AG08395 (cell line): ENCODE measurements at places on chromosomes 1 and 21.

DNA sequence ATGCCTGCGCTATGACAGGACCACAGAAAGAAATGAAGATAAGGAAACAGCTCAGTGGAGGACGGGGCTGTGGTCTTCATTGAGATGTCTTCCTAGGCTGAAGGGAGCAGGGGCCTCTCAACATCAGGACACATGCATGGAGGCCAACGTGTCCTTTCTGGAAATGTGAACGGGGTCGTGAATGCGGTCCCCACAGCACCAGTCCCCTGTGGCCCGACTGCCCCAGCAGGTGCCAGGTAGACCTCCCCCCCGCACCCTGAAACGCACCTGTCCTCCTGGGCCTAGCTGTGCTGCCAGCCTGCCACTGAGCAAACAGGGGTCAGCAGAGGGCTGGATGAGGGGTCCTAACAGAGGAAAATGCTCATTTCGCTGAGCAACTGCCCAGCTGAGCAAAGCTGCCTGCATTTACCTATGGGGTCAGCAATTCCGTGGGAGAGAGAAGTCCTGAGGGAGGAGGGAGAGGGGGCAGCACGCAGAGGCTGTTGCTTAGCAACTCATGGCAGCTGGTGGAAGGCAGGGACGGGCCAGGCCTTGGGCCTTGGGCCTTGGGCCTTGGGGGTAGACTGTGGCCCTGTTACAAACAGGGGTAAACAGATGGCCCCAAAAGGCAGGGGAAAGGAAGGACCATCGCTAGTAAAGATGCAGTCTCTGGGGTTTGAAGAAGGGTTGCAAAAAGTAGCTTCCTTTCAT lies 77.4 kb downstream of the NPHP4 start:
- DNase-seq, result no peak

DNA sequence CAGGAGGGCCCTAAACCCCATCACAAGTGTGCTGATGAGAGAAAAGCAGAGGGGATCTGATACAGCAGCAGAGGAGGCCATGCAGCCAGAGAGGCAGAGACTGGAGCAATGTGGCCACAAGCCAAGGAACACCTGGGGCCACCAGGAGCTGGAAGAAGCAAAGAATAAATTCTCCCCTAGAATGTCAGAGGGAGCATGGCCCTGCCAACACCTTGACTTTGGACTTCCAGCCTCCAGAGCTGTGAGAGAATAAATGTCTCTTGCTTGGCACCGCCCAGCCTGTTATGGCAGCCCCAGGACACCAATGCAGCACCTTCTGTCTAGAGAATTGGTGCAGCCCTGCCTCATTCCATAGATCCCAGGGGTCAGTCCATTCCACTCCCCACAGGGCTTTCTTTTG lies 25.3 kb downstream of the UBASH3A start:
- DNase-seq, result no peak

- no peak for DNase-seq
These were observed 108.8 kb downstream of the TGFBR3 start for GRCh38 chr1:91777196-91777595.

DNA sequence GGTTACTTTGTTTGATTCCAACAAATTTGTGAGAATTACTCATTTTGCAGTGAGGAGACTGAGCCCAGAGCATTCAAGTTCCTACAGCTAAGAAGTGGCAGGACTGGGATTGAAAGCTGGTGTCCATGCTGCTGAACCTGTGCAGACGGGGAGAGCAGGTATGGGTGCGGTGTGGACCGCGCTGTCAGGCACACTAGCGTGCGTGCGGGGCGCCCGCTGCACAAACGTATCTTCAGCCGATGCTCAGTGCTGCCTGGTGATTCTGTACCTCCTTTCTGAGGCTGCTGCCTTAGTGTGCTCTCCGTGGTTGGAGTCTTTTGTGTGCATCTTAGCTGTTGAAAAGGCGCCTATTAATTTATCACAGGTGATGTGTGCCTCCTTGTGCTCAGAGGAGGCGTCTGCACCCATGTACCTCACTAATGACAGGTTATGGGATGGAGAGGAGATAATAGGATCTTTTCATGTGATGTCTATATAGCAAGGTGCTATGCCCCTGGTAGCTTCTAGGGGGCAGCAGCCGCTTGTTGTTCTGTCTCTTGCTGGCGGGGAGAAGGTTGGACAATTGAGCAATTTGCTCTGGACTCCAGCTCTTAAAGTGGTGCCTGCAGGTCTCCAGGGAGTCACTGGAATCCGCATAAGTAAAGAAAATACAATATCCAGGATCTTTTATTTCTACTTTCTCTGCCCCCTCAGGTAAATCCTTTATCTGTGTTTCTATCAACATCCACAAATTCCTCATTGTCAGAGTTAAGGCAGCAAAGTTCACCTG lies 32.5 kb downstream of the PEX14 start:
- DNase-seq, result peak; percentile 84

DNA sequence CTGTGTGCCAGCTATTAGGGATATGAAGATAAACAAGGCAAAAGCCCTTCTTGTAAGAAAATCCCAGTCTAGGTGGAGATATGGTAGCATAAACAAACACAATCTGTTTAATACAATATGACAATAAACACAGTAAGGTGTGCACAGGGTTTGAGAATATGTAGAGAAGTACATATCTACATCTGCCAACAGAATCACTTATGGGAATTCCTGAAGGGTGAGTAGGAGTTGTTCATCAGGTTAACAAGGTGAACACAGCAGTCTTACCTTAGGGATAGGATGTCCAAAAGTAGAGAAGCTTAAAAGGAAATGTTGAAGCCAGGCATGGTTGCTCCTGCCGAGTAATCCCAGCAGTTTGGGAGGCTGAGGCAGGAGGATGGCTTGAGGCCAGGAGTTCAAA lies 57.7 kb upstream of the LRRC7 start:
- no peak for DNase-seq

DNA sequence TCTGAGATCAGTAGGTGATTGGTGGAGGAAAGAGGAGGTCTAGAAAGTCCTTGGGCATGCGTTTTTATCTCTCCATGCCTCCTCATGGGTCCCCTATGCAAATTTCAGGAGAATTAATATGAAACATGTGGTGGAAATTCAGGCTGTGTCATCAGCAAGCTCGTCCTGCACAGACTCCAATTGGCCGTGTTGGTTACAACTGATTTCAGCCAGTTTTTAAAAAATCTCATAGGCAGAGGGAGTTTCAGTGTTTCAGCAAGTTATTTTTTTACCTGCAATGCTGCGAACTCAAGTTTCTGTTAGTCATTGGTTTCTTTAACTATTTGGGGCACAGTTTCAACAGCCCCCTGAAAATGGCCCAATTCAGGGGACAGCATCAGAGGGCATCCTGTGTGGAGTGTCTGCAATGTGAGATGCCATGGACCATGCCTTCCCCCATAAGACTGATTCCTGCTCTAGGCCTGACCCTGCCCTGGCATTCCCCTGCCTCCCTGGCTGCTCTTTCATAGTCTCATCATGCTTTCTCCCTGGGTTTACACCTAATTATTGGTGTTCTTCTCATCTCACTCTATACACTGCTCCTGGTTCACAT lies 59.9 kb downstream of the C1orf198 start:
- DNase-seq, result peak; percentile 69

DNA sequence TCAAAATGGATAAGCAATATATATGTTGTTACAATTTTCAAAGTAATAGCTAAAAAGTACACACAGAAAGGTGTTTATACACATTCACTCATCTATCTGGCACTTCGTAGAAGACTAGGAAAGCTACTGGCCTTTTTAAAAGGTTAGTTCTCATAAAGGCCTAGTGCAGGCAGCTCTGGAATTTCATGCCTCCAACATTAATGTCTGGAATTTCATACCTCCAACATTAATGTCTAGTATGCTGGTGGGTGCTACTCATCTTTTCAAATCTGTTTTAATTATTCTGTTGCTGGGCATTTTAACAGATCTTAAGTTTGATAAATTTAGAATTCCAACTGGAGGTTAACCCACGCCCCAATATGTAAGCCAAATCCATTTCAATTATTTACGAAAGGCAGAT lies 124.2 kb downstream of the AKT3 start:
- no peak for DNase-seq

- peak; percentile 81 for DNase-seq
These were observed 8.1 kb downstream of the ARV1 start for GRCh38 chr1:230986976-230987375.

GRCh38 chr1:60126723-60127122 lies 53.2 kb upstream of the C1orf87 start:
- no peak for DNase-seq

DNA sequence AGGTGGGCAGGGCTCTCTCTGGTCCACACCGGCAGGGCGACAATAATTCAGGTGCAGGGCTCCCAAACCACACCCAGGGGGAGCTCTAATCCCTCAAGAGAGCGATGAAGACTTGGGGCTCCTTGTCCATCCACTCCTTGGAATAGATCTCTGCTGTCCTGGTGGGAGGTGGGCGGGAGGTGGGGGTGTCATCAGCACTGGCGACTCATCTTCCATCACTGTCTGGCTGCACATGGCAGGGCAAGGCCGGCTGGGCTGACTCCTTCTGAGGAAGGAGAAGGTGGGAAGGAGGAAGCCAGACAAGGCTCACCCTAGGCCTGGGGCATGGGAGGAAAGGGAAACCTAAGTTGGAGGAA lies 29.3 kb downstream of the TNNT2 start:
- peak; percentile 81 for DNase-seq

DNA sequence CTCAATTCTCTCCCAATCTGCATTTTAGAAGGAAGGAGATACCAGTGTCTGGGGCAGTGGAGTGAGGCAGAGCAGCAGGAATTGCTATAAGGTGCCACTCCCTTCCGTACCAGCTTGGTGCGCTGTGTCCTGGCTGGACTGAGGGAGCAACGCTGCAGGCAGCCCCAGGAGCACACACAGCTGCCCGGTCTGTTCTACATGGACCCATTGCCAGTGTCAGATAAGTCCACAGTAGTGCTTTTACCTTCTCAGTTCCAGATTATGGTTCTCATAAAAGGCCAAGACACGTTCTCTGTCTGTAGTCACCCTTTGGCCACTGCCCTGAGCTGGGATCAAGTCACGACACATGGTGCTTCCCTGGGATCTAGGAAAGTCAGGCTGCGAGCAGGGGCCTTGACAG lies 44.1 kb upstream of the BARHL2 start:
- no peak for DNase-seq

- DNase-seq, result no peak
These were observed 30.2 kb upstream of the TTC4 start for GRCh38 chr1:54685335-54685905.

GRCh38 chr1:180498594-180498993 lies 3.8 kb downstream of the ACBD6 start:
- DNase-seq, result no peak

GRCh38 chr1:3284691-3285090 lies 169.8 kb upstream of the ARHGEF16 start:
- DNase-seq, result no peak
